ENCODE measurements at places on chromosomes 16 and 17.

GRCh38 chr16:6949240-6949639 lies 383.4 kb upstream of the RBFOX1 start:
- no peak for DNase-seq

DNA sequence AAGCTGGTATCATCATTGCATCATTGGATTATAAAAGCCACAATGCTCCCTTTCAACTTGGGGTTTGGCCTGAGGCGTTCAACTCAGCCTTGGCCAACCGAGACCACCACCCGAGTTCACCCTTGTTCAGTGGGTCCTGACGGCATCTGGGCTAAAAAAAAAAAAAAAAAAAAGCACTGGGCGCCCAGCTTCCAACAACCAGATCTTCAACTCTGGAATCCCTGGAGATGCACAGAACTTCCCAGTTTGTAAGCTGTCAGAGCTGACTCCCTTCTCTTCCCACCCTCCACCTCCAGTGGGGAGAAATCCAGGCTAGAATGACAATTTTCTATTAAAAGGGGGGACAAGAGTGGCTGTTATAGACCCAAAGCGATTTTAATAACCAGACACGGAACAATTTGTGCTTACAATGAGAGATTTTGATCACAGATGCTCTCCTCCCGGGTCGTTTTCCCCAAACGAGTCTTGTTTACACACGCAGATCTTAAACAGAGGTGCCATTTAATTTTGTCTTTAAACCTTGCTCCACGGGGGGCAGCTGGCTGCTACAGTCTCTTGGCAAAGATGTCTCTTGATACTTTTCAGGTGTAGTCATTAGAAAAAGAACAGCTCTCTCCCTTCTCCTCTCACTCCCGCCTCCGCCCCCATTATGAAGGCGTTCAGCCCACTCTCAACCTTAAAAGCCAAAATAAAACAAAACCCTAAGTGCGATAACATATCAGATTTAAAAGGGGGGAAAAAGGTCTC lies 26.9 kb downstream of the GPRC5B start:
- no peak for DNase-seq

GRCh38 chr16:30523768-30524574 lies 2.4 kb downstream of the ZNF768 start:
- DNase-seq, result no peak

- DNase-seq, result no peak
These were observed 358.3 kb upstream of the SOX9 start for GRCh38 chr17:71762526-71762925.

- DNase-seq, result peak; percentile 60
These were observed 15.0 kb upstream of the C17orf58 start for GRCh38 chr17:68011199-68011665.

DNA sequence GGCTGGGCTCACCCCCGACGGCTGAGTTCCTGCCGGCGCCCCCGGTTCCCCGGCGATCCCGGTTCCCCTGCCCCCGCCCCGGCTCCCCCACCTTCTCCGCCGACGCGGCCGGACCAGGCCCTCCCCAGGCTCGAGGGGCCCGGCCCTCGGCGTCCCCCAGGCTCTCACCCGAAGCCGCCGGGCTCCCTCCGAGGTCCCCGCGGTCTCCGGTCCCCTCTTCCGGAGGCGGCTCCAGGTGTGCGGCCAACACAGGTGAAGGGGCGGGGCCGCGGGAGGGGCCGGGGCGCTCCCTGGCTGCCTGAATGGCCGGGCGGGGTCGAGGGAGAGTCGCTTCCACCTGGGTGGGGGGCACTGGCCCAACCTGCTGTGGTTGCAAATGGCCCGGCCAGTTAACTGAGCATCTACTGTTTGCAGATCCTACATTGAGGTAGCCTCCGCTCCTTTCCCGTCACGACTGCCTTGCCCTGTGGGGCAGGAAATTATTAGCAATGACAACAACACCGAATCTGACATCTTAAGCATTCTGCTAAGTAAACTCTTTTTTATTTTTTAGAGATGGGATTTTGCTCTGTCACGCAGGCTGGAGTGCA lies at the start of gene BICDL2:
BICDL2 (minus strand) TSS at position 219 of the 590 bp plus-strand sequence. CDS start 1,448 bp downstream, outside the sequence.
- no peak for DNase-seq

- DNase-seq, result no peak
These were observed 427.5 kb downstream of the UTP18 start for GRCh38 chr17:51687887-51688286.

DNA sequence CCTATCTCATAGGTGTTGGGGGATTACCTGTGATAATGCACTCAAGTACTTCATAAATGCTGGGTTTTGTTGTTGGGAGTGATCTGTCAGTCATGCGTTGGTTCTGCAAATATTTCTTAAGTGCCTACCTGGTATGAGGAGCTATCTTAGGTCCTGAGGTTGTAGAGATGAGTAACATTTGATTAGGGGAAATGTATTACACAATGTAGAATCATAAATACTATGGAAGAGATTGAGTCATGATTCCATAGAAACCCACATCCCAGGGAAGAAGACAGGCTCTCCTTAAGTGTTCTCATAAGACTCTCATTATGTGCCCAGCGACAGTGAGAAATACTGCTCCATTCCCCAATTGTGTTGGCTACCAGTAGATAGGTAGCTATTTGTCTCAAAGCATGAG lies 240.1 kb downstream of the FTO start:
- DNase-seq, result no peak

- DNase-seq, result no peak
These were observed 34.6 kb downstream of the PRMT7 start for GRCh38 chr16:68345351-68345810.

GRCh38 chr17:79406316-79406715 lies 204.5 kb downstream of the RBFOX3 start:
- DNase-seq, result no peak

- peak; percentile 93 for DNase-seq
These were observed 5.6 kb downstream of the CORO6 start for GRCh38 chr17:29617125-29617480.

- no peak for DNase-seq
These were observed 3.4 kb upstream of the UQCRC2 start for GRCh38 chr16:21949713-21950260.

DNA sequence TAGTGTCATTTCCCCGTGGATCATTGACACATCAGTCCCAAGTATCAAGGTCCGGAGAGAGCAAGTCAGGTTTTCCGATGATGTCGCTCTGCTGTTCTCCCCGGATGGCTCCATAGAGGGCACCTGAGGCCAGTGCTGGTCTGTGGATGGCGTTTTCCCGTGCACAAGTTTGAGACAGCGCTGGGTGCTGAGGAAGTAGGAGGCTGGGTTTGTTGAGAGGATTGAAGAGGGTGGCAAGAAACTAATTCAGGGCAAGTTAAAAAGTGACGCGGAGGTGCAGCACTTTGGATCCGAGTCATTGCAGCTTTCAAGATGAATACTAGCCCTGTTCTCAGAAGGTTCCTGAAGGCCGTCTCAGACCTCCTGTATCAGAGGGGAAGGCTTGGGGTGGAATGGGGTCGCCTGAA lies 7.7 kb downstream of the NUBP1 start:
- DNase-seq, result no peak

DNA sequence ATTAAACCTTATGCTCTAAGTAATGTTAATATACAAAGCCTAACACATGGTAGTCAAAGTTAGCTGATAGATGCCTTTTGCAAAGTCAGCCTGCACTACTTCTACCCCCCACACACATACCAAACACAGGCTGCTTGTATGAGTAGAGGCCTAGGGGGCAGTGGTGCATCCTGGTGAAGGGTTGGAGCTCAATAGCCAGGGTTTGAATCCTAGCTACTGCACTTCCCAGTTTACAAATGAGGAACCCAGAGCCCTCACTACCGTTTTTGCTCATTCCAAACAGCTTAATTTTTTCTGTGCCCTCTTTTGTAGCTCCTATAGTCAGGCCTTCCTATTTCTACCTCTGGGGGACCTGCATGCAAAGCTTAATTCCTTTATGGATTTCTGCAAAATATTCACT lies 18.9 kb upstream of the HYDIN start:
- no peak for DNase-seq

Measured in stimulated activated CD4-positive, alpha-beta T cell treated with anti-CD3 and anti-CD28 coated beads, Interleukin-12 subunit alpha, Interleukin-12 subunit beta, amount 100 ng/mL, for 4 hours (primary cell).